AG04450 (cell line): ENCODE measurements at places on chromosomes 7 and 10.

- no peak for DNase-seq
Measured at GRCh38 chr10:52469970-52470705, 156.1 kb downstream of the DKK1 start.

DNA sequence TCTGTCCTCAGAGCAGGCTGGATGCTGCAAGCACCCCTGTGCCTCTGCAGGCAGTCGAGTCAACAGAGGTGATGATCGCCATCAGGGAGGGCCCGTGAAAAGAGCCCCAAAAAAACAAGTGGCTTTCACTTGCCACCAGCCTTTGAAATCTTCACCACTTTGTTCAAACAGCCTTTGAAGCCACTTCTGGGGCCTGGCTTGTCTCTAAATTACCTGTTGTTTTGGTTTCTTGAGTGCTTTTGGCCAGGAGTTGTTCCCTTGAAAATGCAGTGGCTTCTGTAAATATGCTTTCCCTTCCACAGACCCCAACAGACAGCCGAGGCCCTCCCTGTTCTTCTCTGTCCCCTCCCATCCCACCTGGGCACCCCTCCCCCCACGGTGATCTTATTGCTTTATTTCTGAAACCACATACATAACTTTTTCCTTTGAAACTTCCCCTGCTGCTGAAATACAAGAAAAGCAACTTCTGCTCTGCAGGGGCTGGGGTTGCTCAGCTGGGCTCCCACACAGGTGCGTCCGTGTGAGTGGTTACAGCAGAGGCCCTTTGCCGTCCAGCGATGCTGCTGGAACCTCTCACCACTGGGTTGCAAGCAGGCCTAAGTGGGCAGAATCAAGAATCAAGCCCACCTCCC, 283.8 kb upstream of the SHH start:
- no peak for DNase-seq

GRCh38 chr10:13673156-13673555, 86.4 kb downstream of the PRPF18 start:
- DNase-seq: no peak

DNA sequence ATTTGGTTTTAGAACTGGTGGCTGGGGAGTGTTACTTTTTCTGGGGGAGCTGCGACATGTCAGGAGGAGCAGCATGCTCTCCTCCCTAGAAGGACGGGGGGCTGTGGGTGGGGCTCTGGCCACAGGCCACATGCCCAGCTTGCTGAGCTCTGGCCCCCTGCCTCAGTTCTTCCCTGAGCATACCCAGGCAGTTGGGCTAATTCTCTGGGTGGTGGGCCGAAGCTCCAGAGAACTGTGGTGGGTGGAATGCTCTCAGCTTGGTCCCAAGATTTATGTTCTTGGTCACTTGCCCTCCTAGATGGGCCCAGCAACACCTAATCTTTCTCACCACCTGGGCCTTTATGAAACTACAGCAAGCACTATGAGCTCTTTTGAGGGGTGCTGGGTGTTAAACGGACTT, 5.1 kb upstream of the ZNF775 start:
- no peak for DNase-seq

DNA sequence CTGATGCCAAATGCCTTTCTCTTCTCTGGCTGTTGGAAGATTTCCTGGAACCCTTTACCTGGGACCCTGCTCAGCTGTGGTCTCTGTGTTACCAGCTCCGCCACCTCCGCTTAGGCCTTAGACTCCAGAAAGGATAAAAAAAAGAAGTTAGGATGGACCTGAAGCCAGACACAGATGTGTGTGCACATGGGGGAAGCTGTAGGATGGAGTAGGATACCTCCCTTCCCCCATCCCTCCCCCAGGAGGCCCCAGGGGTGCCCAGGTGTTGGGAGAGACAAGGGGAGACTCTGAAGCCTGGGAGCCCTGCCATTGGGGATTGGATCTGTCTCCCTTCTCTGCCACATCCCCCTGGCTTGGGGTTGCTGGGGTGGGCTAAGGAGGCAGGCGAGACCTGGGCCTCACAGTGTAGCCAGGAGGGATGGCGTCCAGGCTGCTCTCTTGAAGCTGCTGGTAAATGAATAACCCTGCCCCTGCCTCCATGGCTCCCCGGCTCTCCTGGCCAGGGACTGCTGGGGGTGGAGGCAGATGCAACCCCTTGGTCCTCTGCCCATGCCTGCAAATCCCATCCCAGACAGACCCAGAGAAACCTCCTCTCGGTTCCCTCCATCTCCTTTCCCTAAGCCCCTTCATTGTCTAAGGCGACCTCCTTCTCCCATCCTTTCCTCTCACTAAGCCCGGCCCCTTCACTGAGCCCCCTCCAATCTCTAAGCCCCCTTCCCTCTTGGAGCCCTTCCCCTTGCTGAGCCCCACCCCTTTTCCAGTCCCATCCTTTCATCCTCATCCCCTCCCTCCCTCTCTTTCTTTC, 8.0 kb downstream of the CLDN3 start:
- no peak for DNase-seq

- DNase-seq: no peak
Measured at GRCh38 chr7:122038134-122038533, 105.9 kb downstream of the AASS start.

DNA sequence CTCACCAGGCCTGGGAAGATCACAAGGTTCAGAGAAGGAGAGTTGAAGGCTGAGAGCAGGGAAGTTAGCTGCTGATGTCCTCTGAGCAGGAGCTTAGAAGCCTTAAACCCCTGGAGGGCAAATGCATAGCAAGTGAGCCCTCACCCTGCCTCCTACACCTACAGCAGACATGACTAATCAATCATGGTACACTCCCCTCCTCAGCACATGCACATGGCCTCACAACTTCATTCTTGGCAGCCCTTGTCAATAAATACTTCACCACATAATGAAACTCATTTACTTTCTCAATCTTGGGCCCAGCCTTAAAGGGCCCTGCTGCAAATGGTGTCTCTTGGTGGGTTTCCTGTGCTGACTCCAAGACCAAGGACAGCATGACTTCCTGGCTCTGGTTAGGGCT, 12.9 kb downstream of the MMRN2 start:
- no peak for DNase-seq

DNA sequence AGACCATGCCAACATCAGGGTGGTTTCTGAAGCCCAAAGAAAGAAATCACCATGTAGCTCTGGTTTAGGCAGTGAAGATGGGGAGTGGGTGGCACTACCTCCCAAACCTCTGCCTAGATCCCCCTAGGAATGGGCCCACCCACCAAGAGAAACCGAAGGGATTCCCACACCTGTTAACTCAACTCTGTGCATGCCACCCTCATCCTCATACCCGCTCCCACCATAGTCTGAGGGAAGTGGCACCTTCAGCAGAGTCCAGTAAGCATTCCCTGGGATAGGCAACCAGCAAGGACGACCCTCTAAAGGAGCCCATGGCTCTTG, 1.7 kb upstream of the PLXNA4 start:
- DNase-seq: no peak

GRCh38 chr7:904847-905246, 28.5 kb downstream of the GET4 start:
- DNase-seq: no peak

DNA sequence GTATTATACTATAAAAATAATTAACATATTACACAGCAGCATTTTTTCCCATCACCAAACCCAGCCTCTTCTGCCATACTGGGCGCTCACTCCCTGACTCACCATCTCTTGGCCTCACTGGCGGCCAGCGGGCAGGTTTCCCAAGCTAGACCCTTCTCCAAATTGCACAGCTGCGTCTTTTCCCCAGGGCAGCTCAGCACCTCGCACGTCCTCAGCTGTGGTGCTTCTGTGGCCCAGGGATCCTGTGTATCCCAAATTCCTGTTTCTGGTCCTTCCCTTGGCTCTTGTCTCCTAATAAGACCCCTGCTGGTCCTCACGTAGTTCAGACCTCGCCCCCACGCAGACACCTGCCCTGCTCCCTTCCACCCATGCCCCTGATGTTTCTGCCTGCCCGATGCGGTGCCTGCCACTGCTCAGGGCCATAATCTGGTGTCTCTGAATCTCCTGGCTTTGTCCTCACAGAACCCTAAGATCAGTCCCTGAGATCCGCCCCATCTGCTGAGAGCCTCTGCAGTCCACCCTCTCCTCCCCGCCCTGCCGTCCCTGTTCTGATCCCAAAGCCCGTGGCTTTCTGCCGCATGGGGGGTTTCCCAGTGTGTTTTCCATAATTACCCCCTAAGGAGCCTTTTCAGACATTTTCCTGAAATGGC, 290.1 kb downstream of the TCERG1L start:
- no peak for DNase-seq

- no peak for DNase-seq
Measured at GRCh38 chr7:38962028-38962427, 15.7 kb upstream of the POU6F2 start.

- DNase-seq: no peak
Measured at GRCh38 chr10:5620966-5621365, 45.4 kb downstream of the ASB13 start.

- no peak for DNase-seq
Measured at GRCh38 chr7:17528636-17529035, 230.2 kb downstream of the AHR start.

GRCh38 chr10:129305046-129305445, 162.0 kb upstream of the MGMT start:
- no peak for DNase-seq

DNA sequence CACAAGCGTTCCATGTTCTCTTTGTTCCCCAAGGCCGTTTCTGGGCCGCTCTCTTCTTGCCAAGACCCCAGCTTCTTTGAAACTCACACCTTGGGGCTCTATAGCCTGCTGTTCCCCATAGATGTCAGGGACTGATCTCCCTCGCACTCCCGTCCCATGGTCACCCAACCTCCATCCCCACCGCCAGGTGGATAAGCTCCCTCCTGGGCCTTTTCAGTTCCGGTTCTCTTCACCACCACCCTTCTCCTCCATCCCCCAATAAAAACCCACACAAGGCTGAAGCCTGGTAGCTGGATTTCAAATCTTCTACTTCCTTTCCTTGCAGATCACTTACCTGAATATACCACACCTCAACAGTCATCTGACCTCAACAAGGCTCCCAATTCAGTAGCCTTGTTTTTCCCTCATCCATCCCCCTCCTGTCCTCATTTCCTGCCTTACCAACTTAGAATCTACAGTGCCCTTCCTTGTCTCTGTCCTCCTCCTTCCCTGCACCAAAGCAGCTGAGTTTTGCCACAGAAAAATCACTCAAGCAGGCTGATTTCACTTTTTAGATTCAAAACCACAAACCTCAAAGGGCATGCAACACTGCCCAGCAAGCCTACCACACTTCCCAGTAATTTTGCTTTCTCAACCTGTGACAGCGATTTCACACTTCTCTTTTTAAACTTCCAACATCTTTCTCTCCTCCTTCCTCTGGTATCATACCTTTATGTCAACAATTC, 7.7 kb downstream of the SLC37A3 start:
- no peak for DNase-seq

DNA sequence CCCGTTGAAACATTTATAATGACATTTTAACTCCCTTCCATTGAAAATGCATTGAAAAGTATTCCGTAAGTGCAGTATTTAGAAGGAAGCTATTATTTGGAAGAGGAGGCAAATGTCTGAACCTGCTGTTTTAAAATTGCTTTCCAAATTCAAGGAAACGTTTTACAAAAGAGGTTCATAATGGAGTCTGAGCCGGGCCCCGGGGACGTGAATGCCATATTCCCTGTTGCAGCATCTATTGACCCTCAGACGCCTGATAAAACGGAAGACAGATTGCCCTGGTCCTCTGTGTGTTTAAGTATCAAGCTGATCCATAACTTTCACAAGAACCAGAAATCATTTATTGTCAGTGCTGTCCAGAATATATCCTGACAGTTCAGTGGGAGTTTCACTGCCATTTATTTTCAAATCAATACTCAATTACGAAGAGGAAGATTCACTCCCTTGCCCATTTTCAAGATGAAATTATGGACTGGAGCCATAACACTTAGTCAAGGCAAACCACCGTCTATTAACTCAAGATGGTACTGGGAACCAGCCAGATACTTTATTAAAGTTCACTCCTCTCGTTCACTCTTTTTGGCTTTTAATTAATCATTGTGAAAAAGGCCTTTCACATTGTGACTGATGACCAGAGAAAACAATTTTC, 435.7 kb upstream of the PFKP start:
- DNase-seq: no peak

DNA sequence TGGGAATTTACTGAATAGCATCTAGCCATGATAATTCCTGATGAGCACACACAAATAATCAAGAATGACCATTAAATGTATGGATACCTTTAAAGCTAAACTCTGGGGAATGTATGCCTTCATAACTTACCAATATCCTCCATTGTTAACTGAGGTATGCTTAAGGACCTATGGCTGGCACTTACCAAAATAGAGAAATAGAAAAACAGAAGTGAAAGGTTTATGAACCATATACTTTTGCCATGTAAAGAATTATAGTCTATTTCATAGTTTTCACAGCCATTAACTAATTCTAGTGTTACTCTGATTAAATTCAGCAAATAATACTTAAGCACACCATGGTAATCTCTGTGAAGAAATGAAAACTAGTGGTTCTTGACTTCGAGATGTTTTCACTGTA, 1360.6 kb upstream of the LRRTM3 start:
- no peak for DNase-seq

GRCh38 chr10:22222236-22223190, 4.7 kb upstream of the EBLN1 start:
- no peak for DNase-seq

DNA sequence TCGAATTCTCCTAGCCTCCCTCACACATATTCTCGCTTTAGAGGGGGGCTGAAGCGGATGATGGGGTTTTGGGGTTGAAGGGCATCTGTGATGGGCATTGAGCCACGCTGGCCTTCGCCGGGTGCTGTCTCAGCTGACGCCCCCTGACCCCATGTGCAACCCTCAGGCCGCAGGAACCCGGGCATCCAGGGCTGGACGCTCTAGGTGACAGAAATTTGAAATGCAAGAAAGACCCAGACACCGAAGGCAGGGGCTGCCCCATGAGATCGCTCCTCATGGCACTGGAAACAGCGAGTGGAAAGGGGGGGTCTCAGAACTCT, 664 bp upstream of the C10orf88 start:
- DNase-seq: no peak

DNA sequence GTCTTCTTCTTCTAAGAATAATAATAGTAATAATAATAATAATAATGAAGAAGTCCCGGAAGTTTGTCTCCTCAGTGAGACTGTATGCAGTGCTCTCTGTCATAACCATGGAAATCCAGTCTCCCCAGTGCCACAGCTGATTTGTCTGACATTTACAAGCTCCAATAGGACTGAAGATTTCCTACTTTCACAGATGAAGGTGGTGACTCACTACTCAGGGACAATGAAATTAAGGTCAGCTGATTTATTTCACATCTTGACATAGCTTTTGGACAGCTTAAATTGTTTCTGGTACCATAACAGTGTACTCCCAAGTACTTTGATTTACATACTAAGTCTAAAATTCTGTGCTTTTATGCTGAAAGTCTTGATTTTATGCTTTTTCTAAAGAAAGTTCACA, 6.9 kb downstream of the CELF2 start:
- DNase-seq: no peak

GRCh38 chr7:100476903-100477870, 1.8 kb downstream of the TSC22D4 start:
- no peak for DNase-seq

GRCh38 chr7:7642081-7642480, 1.5 kb downstream of the UMAD1 start:
- no peak for DNase-seq
